H1 (cell line): ENCODE measurements at places on chromosomes 4 and X. TPM values are rescaled to one million over a fixed set of nuclear protein-coding genes. Genes with fewer than 3 reads are reported as not detected.

The MGAT4D gene
- not detected in 2 replicates for total RNA-seq

The TMPRSS11A gene
- not detected in 2 replicates for total RNA-seq

The FRMPD4 gene
- 0.27 and 0.37 TPM in 2 replicates for total RNA-seq

The SSX4B gene
- total RNA-seq, result 0.32 TPM in 1 of 2 replicates, not detected in the other

The GUCY1A1 gene
- total RNA-seq, result not detected in 2 replicates

The G6PD gene
- 55.1 and 61.7 TPM in 2 replicates for total RNA-seq

The QRFPR gene
- total RNA-seq, result 0.88 and 1.0 TPM in 2 replicates

The PHOX2B gene
- total RNA-seq, result not detected in 2 replicates

The PPARGC1A gene
- 1.4 and 1.5 TPM in 2 replicates for total RNA-seq

The SCRG1 gene
- total RNA-seq, result not detected in 2 replicates

The CYBB gene
- total RNA-seq, result 0.08 and 0.09 TPM in 2 replicates

The F8 gene
- 2.3 and 2.6 TPM in 2 replicates for total RNA-seq

The GRID2 gene
- total RNA-seq, result 71.7 and 81.9 TPM in 2 replicates

The ADH1C gene
- not detected in 2 replicates for total RNA-seq

The SLITRK2 gene
- 0.33 and 0.39 TPM in 2 replicates for total RNA-seq

The STOX2 gene
- 20.0 and 20.9 TPM in 2 replicates for total RNA-seq

The NAT8L gene
- total RNA-seq, result 10.8 and 11.5 TPM in 2 replicates

The ATP6AP2 gene
- total RNA-seq, result 66.0 and 71.7 TPM in 2 replicates

The UGT8 gene
- 24.0 and 26.9 TPM in 2 replicates for total RNA-seq

The UNC5C gene
- 1.3 and 1.6 TPM in 2 replicates for total RNA-seq

The SHISA3 gene
- total RNA-seq, result 2.0 and 2.2 TPM in 2 replicates

The MAGED4B gene
- 78.3 and 81.9 TPM in 2 replicates for total RNA-seq

The REPS2 gene
- total RNA-seq, result 3.3 and 4.3 TPM in 2 replicates
